ENCODE measurements at places on chromosomes 3 and 15.

DNA sequence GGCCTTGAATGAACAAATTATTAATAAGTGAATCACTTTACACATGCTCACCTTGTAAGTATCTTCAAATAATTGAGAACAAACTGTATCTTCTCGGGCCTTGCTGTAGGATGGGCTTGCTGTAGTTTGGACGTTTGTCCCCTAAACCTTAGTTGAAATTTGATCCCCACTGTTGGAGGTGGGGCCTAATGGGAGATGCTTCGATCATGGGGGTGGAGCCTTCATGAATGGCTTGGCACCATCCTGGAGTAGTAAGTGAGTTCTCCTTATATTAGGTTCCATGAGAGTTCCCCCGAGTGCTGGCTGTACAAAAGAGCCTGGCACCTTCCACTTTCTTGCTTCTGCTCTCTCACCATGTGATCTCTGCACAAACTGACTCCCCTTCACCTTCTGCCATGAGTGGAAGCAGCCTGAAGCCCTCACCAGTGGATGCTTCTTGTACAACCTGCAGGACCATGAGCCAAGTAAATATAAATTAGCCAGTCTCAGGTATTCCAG lies 29.3 kb downstream of the PIGB start:
- DNase-seq: no peak

- DNase-seq: peak; percentile 85
Measured at GRCh38 chr3:42880601-42881451, 5.1 kb upstream of the CYP8B1 start.

- DNase-seq: peak; percentile 32
Measured at GRCh38 chr3:151135541-151136337, 50.3 kb downstream of the MED12L start.

GRCh38 chr3:188584958-188585689 lies 431.2 kb downstream of the LPP start:
- DNase-seq: no peak

GRCh38 chr15:74408815-74409214 lies 24.9 kb downstream of the SEMA7A start:
- no peak for DNase-seq

DNA sequence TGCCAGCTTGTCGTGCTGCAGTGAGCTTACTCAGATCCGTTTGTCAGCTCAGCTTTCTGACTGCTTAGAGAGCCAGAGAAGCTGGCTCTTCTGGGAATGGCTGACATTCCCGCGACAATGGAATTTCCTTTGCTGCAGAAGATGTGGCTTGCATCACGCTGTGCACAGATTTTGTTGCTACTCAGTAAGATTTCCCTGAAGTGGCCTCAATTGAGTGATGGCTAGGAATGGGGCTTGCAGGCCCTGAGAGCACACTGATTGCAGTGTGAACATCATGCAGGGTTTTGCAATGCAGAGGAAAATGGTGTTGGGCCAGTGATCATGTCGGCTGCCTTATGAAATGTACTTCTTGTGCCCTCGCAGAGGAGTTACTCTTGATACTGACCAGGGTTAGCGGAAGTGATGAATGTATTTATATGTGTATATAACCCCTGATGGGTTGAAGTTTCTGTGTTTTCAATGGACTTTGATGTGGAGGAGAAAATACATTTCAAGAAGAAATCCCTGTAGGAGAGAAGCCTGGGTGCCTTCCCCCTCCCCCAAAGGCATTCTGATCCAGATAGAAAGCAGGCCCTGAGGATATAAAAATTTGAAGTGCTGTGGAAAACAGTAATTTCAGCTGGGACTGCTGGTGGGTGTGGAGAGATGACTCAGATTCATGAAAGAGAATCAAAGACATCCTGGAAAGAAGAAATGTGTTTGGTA lies 102.5 kb upstream of the PDZRN3 start:
- no peak for DNase-seq

- DNase-seq: no peak
Measured at GRCh38 chr3:159137949-159138348, 336.1 kb downstream of the MFSD1 start.

DNA sequence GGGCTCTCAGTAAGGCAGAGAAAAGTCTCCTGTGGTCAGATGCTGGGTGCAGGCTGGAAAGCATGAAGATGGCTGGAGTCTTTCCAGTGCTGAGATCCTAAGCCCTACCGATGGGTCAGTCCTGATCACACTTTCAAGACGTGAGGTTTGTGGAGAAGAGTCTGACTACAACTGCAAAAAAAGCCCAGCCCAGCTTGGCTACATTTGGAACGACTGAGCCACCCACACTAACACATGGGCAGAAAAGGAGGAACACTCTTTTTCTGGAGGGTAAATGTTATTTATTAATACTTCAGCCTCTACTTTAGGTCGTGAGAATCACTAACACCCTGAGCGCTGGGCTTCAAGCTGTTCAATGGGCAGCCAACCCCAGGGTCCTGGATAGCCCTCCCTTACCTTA lies 22.0 kb upstream of the C3orf22 start:
- DNase-seq: no peak

GRCh38 chr3:153439780-153440179 lies 277.8 kb downstream of the RAP2B start:
- no peak for DNase-seq

DNA sequence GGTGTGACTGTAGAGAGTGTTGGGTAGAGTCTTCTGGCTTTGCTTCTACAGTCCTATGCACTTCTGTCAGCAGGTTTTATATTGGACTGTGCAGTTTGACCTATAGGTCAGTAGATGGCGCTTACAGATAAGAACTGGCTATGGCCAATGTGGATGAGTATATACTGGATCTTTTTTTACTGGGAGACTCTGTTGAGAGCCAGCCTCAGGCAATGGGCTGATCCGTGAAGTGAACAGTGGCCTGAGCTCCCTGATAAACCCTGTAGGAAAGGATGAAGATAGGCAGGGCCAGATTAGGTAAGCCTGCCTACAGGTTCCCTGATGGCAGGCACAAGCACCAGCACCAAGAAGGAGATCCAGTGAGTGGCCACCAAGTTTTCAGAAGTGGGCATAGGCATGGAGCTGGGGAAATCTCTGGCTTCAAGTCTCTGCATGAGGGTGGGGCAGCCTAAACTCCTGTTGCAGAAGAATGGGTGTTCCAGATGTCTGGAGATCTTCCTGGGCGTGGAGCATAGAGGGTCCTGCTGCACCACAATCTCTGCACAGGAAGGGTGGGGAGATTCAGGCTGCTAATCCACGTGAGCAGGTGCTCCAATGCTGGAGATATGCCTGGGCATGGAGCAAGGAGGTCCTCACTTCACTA lies 326.0 kb upstream of the SGO1 start:
- no peak for DNase-seq

DNA sequence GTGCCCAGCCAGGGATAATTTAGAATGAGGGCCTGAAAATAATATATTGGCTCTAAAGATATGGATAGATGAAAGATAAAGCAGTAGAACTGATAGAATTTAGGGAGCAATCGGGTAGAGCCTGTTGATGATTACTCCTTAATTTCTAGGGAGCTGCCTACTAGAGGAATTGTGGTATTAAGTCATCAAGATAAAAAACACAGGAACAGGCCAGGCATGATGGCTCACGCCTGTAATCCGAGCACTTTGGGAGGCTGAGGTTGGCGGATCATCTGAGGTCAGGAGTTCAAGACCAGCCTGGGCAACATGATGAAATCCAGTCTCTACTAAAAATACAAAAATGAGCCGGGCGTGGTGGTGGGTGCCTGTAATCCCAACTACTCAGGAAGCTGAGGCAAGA lies 130.4 kb downstream of the PCCB start:
- no peak for DNase-seq

DNA sequence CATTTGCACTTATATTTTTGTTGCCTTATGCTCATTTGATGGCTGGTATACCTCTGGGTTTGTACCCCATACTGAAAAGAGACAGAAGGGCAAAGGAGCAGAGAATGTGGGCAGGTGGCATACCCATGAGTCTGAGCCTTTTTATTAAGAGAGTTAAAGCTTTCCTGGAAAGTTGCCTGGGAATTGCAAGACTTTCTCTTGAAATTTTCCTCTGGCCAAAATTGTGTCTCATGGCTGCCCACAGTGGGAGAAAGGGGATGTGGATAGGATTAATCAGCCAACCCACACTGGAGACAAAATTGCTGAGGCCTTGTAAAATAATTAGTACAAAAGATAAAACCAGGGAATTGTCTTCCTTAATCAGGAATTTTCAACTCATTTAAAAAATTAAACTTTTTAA lies 8.2 kb upstream of the NMD3 start:
- no peak for DNase-seq

DNA sequence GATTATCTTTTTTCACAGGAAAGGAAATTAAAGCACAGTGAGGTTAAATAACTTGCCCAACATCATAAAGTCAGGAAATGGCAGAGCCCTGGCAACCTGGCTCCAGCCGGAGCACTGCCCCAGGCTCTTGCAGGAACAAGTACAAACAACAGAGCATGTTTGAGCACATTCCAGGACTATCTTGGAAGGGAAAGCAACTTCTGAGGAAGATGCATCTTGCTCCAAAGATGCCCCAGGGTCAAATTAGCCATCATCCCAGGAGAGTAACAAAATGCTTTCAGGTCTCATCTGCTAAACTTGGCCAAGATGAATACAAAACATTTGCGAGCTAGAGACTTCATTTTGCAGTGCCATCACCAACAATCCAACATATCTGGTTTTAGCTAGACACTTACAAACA lies 162.4 kb upstream of the LRRN1 start:
- DNase-seq: no peak

GRCh38 chr15:31274496-31275330 lies 51.9 kb upstream of the KLF13 start:
- DNase-seq: no peak

GRCh38 chr3:182436547-182436946 lies 356.8 kb upstream of the ATP11B start:
- no peak for DNase-seq

GRCh38 chr3:74282202-74282601 lies 332.3 kb downstream of the CNTN3 start:
- no peak for DNase-seq

DNA sequence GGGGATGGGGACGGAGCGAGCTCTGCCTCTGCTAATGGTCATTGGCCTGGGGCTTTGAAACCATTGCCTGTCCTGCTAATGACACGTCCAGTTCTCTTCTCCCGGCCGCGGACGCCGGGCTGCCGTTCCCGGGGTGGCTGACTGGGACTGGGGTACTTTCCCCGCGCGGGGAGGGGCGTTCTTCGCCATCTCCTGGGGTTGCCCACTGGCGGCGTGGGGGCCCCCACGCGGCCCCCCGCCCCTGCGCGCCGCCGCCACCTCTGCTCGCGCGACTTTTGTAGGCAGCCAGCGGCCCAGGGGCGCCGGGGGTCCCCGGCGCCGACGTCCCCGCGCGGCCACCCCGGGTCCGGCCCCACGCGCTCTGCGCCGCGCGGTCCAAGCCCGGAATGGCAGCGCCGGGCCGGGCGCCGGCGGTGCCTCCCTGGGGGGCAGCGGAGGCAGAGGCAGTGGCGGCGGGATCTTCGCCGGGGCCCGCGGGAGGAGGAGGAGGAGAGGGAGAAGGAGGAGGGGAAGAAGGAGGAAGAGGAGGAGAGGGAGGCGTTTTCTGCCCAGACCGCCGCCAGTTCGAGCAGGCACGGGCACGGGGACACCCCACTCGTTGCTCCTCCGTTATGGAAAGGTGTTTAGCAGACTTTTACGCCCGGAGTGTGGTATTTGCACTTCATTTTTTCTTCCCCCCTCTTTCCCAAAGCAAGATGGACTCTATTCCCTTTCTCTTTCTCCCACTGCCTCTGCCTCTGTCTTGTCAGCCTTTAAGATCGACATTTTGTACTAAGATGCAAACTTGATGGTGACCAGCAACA lies 2.3 kb downstream of the BBX start:
- DNase-seq: no peak

- DNase-seq: no peak
Measured at GRCh38 chr3:27610800-27611525, 111.2 kb downstream of the EOMES start.

- DNase-seq: no peak
Measured at GRCh38 chr15:43872416-43873020, 45.7 kb downstream of the WDR76 start.
